ENCODE measurements at places on chromosomes 6 and 20.
A peak's percentile ranks its signal among the peaks of the same experiment; 100 is the strongest.

- no peak for DNase-seq
These were observed 65.7 kb upstream of the EEF1A1 start for GRCh38 chr6:73586416-73586974.

DNA sequence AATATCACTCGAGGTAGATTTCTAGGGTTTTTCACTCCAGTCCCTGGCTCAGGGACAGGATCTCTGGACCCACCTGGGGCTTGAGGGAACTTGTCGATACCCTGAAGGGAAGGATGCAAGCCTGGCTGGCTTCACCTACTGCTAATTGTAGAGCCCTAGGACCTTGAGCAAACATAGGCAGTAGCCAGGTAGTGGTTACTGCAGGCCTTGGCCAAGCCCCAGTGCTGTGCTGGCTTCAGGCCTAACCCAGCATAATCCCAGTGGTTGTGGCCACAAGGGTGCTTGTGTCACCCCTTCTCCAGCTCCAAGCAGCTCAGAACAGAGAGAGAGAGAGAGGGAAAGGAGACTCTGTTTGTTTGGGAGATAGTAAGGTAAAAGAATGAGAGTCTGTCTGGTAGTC is 5.8 kb upstream of the MCM9 start:
- DNase-seq, result no peak

GRCh38 chr6:17265570-17265969 is 15.6 kb upstream of the RBM24 start:
- DNase-seq, result no peak

- no peak for DNase-seq
These were observed 31.6 kb upstream of the ANKRD60 start for GRCh38 chr20:58260006-58260405.

GRCh38 chr6:27592481-27593199 is 119.7 kb upstream of the ZNF184 start:
- DNase-seq, result peak; percentile 82
